Omental fat pad (tissue), 4 donors: ENCODE measurements at places on chromosomes 12 and 14.

DNA sequence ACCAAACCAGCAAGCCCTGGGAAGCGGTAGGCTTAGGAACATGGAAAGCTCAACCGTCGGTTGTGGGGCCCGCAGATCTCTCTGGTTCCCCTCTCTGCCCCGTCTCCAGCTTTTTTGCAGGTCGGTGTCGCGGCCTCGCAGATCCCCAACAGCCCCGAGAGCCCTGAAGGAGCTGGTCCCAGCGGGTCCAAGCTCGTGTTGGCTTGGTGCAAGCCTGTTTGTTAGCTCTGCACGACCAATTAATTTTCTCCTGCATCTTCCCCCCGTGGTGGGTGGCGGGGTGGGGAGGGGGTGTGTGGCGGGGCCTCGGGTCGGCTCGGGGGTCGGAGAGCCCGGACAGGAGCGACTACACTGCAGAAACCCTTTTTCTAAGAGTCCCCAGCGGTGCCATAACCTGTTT is 449 bp upstream of the SLC24A4 start:
- DNase-seq = no peak

- DNase-seq = no peak
Observed at GRCh38 chr14:93965287-93965821, 11.0 kb downstream of the ASB2 start.

GRCh38 chr14:68525516-68525915 is 267.4 kb downstream of the ZFP36L1 start:
- DNase-seq = no peak

DNA sequence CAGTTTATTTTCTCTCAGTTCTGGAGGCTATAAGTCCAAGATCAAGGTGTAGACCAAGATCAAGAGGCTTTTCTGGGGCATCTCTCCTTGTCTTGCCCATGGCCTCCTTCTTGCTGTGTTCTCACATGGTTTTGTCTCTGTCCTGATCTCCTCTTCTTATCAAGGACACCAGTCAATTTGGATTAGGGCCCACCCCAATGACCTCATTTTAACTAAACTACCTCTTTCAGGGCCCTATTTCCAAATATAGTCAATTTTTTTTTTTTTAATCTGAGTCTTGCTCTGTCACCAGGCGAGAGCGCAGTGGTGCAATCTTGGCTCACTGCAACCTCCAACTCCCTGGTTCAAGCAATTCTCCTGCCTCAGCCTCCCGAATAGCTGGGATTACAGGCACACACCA is 50.8 kb downstream of the TSHR start:
- no peak for DNase-seq

DNA sequence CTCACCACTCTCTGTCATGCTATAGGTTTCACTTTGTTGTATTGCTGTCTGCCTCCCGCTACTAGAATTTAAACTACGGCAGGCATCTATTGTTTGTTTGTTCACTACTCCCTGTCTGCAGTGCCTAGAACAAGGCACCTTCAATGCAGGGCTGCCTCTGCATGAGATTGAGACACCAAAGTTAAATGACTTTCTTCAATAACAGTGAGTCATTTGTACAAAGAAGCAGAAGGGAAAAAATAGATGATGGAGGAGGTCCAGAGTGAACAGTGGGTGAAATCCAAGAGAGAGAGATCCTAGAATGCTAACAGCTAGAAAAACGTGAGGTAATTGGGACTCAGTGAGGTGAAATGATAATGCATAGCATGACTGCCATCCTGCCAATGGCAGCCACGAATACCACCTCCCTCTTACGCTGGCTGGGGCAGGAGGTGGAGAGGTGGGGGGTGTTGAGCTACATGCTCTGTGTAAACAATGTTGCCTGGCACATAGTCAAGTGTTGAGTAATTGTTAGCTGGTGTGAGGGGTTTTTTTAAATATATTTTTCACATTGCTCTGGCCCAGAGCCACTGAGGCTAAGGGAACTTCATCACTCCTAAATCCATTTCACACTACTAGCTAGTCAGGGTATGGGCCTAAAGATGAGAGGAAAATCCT is 367.6 kb downstream of the RPS29 start:
- DNase-seq = no peak

- DNase-seq = no peak
Observed at GRCh38 chr12:51351913-51352532, 5.5 kb upstream of the CELA1 start.

- DNase-seq = peak; percentile 46
Observed at GRCh38 chr12:68808388-68809189, 612 bp downstream of the MDM2 start.

DNA sequence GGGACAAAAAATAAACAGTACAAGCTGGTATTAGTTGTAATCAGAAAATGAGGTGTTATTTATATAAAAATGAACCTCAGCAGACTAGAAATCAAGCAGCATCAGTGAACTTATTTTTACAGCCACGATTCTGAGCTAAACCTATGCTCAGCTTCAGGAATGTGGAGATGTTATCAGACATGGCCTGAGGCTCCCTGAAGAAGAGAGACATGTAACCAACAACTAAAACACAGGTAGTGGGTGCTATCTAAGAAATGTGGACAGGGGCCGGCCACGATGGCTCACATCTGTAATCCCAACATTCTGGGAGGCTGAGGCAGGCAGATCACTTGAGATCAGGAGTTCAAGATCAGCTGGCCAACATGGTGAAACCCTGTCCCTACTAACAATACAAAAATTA is 534.3 kb downstream of the VRK1 start:
- DNase-seq = no peak

DNA sequence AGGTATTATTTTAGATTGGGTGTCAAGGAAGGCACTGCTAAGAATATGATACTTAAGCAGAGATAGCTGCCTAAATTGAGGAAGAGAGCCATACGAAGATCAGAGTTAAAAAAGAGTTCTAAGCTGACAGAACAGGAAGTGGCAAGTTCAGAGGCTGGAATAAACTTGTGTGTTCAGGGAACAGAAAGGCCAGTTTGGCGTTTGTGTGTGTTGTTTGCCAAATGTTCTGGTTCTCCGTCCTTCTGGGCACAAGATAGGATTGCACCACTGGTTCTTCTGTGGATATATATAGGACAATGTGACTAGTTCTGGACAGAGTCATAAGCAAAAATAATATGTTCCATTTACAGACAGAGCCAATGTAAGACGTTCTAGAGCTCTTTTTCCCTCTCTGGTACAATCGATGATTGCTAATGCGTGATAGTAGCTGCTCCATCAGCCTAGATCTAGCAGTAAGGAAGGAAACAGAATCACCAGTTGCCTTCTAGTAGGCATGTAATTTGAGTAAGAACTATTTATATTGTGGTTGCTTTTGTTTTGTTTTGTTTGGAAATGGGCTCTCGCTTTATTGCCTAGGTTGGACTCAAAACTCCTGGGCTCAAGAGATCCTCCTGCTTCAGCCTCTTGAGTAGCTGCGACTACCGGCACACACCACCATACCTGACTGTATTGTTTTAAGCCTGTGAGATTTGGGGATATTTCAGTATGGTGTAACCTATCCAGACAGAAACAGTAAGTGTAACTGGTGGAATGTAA is 7.4 kb downstream of the BBS10 start:
- no peak for DNase-seq

- no peak for DNase-seq
Observed at GRCh38 chr12:94037444-94037843, 110.9 kb upstream of the PLXNC1 start.

DNA sequence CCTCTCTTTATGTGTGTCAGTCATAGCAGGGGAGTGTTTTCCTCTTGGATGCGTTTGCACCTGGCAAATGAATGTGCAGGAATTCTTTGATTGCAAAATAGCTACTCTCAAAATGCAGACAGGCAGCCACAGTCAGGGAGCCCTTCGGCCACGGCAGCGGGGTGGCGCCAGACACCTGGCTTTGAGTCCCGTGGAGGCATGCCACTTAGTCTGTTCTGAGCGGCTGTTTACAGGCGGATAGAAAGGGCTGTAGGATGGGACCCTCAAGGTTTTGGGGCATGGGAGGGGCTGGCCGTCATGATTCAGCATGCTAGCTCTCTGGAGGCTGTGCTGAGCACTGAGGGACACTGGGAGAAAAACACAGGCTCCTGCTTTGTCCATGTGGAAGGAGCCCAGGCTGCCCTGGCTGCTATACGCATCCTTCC is 117.1 kb downstream of the SLC25A47 start:
- no peak for DNase-seq

DNA sequence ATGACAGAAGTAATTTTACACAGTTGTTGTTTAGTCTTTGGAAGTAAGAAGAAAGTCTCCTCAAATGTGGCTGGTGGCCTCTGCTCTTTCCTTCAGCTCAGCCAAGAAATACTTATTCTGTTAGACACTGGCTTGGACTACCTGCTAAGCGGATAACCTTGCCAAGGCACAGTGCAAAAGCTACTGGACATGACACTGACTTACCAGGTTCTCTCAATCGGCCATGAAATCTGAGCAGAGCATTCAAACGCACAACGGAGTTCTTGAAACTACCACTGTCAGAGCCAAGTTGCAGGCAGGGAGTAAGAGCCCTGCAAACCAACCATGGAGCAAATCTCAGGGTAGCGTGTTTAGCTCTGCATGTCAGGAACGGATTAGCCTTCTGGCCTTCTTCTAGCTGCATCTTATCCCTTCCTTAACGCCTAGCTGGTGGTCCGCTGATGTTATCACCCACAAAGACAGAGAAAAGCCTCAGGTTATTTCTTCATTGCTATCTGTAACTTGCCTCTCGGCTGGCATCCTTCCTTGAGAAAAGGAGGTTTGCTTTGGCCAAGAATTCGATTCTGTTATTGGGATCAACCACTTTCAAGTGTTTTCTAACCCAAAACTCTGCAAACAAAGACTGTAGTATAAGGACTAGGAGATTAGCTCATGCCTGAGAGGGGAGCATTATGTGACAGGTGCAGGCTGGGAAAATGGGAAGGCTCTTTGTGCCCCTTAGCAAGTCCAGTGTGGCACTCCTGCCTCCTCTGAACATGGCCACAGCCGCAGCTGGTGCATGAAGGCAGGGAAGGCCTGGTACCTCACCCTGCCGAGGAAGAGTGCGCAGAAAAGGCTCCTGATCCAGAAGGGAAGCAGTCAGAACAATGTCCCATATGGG is 223.4 kb downstream of the GLT1D1 start:
- no peak for DNase-seq

GRCh38 chr12:53313996-53314395 is 7.4 kb downstream of the AAAS start:
- no peak for DNase-seq

- DNase-seq = peak; percentile 28
Observed at GRCh38 chr14:34874386-34875030, 652 bp downstream of the BAZ1A start.
